Motor neuron (in vitro differentiated cells): ENCODE measurements at places on chromosomes 12 and 14. TPM values are rescaled to one million over a fixed set of nuclear protein-coding genes. Genes with fewer than 3 reads are reported as not detected.
A peak's percentile ranks its signal among the peaks of the same experiment; 100 is the strongest.

Gene SDR9C7
- total RNA-seq, result not detected in 2 replicates

Gene NYNRIN
- total RNA-seq, result 73.0 and 78.7 TPM in 2 replicates

Gene CDKL1
- total RNA-seq, result 5.4 and 6.6 TPM in 2 replicates

Gene ERC1
- total RNA-seq, result 40.6 and 59.8 TPM in 2 replicates

Gene ALX1
- total RNA-seq, result 0.39 TPM in 1 of 2 replicates, not detected in the other

Gene AKAP6
- 42.0 and 42.6 TPM in 2 replicates for total RNA-seq

Gene CPM
- 19.5 and 27.0 TPM in 2 replicates for total RNA-seq

Gene SLC7A7
- 1.5 and 3.3 TPM in 2 replicates for total RNA-seq

Gene DDN
- 1.2 and 1.4 TPM in 2 replicates for total RNA-seq

Gene LRP6
- 42.6 and 59.8 TPM in 2 replicates for total RNA-seq

Gene MIP
- 2.7 and 3.6 TPM in 2 replicates for total RNA-seq

DNA sequence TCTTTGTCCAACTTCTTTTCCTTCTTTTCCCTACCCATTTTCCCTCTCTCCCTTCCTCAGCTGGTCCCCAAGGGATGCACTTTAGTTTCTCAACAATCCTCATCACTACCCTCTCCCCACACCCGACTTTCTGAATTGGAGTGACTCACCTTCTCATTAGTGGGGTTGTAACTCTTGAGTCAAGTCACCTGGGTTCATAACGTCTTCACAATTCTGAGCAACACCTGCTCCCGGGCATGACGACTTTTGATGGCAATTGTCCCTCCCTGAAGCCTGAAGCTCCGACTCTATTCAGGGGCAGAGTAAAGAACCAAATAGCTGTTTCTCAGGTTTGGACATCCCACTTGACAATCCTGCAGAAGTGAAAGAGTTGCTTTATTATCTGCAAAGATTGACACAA, 82.7 kb upstream of the OTX2 start:
- ATAC-seq, result no peak

DNA sequence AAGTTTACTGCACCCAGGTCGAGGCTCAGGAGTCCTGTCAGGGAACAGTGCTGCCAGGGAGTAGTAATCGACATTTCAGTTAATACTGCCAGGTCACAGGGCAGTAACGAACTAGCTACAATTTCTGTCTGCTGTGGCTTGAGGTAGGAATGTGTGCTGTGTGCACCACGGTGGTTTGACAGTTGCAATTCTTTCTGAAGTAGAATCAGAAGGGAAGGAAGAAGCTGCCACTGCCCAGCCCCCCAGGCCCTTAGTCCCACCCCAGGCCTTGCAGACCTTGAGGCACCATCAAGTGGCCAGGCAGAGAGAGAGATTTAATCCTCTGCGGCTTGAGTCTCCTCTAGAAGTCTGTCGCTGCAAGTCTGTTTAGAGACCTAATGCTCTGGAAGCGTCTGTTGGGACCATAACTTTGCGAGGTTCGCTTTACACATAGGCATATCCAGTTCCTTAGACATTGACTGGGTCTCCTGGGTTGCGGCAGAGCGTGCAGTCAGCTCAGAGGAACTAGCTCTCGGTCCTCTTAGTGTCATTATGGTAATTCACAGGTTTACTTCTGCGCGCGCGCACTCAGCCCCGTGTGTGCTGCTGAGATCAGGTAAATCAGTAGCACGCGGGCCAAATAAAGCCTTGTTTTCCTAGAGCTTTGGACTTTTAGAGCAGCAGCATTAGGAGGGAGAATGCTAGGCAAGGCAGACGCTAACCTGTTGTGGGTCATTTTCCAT, 9.8 kb downstream of the NKX2-1 start:
- ATAC-seq, result no peak

GRCh38 chr14:99164712-99165111, 107.3 kb downstream of the BCL11B start:
- ATAC-seq, result no peak

- ATAC-seq, result peak; percentile 7
These were observed 1.6 kb downstream of the ACSS3 start for GRCh38 chr12:81079280-81080076.

GRCh38 chr14:77275601-77276017, 4.6 kb upstream of the NGB start:
- ATAC-seq, result peak; percentile 81

DNA sequence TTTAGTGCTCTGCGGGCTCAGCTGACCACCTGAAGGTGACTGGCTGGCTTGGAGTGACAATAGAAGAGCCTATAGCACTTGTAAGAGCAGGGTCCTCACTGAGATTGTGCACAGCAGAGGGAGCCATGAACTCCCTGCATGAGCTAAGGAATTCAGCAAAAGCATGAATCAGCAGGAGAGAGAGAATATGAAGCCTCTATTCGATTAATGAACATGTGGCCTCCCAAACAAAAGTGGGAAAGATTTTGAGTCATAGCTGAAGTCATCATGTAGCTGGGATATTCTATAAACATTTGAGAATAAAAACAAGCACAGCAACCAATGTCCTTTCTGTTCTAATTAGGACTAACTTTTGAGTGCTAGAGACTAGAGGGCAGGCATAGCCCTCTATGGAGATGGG, 626.6 kb downstream of the DIO2 start:
- ATAC-seq, result peak; percentile 28

DNA sequence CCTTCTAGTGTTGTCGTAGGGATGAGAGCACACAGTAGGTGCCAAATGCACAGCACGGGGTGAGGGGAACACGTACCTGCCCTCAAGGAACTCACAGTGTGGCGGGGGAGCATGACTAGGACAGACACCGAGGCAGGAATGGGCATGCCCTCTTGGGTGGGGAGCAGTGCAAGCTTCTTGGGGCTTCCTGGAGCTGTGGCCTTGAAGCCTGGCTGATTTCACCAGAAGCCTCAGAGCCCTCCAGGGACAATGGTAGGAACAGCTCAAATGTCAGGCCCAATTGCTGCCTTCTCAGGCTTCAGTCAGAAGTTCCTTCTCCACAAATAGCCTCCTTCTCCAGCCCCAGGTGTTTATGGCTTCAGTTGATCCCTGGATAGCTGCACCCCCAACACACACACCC, 43.4 kb downstream of the TEAD4 start:
- ATAC-seq, result peak; percentile 34

GRCh38 chr12:62739266-62740015, 195.5 kb downstream of the PPM1H start:
- no peak for ATAC-seq

GRCh38 chr14:57884175-57884574, 18.3 kb upstream of the SLC35F4 start:
- ATAC-seq, result no peak

DNA sequence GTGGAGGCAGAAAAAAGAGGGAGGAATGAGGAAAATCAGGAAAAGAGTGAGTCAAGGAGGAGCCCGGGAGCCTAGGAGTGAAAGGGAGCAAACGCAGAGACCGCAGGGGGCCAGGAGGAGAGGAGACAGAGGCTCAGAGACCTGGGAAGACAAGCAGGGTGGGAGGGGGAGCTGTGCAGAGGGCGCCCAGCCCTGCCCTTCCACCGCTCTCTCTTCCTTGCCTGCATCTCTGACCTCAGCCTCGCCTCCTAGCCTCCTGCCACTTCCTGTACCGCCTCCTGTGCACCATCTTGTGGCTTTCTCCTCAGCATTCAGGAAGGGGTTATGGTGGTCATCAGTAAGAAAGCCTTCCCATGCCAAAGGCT, 1.3 kb downstream of the CLSTN3 start:
- ATAC-seq, result no peak

DNA sequence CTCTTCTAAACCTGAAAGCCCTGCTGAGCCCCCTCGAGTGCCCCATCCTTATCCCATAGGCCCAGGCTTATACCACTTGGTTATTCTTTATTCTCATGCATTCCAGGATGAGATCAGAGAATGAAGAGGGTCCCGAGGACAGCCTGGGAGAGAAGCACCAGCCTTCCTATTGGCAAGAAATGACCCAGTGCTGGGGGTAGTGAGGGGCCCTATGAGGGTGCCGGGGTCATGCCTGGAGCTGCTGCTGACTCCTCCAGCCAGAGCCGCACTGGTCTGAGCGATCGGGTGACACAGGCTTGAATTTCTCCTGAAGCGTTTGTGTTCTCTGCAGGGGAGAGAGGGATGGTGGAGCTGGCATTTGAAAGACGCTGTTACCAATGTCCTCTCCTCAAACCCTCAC, 18.1 kb downstream of the MORN3 start:
- peak; percentile 40 for ATAC-seq

DNA sequence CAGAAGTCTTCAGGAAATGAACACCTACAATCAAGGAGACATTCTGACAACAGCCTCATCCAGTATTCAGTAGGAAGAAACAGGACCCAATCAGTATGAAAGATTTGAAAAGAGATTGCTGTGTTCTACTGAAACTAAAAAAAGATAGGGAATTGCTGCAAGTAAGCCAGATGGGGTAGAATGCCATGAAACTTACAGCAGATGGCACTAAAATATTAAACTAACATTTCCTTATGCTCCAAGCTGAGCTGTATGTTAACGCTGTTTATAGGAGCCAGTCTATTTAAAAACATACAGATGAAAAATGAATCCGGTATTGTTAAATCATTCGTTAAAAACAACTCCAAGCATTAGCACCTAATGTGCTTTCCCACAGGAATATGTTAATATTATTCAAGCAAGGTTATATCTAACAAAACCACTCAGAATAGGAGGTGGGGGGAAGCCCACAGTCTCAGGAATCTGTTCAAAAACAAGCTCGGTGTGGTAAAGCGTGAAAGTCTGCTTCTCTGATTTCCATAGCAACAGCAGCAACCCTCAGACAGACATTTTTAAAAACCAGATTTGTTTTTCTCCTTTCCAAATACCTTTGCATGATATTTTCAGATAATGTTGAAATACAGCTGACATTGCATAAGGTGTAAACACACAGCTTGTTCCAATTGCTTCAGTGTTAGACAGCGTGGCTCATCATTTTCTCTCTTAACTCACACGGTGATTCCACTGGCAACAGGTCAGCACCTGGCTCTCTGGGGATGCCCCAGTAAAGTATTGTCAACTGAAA, 131.4 kb upstream of the CCDC175 start:
- no peak for ATAC-seq

DNA sequence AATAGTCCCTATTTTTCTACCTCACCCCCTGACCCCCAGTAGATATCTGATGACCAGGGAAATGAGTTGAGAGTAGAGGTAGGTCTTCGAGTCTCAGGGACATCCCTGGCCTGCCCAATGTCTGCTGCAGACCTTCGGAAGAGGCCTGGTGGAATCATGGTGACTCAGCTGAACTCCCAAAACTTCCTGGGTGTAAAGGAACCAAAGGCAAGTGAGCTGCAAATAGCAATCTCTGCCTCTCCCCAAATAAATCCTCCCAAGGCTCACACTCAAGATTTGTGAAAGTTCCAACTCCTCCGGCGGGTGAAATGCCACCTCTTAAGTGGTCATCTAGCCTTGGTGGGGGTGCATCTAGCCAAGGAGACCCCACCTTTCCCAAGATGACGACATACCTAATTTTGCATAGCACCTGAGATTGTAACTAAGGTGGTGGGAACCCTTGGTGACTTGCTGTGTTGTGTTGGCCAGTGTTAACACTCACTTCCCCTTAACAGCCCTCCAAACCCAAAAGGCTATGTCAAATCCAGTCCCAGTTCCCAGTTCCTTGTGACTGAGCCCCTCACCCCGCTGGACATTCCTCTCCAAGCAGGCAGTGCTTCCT, 6.3 kb downstream of the ZFP36L1 start:
- no peak for ATAC-seq

GRCh38 chr12:63047146-63047545, 103.9 kb downstream of the AVPR1A start:
- no peak for ATAC-seq

DNA sequence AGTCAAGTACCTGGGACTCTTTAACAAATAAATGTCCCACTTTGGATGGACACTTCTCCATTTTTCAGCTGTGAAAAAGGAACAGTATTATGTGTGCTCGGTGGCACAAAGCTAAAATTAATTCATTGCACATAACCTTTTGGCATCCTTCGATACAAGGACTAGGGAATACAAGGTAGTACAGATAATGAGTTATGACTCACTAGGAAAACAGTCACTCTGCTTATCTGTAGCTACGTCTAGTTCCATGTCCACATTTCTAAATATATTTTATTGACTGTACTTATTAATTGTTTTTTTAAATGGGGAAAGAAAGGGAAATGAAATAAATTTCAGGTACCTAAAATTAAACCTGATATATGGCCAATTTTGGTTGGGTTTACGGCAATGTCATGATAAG, 35.2 kb upstream of the RIC8B start:
- no peak for ATAC-seq

DNA sequence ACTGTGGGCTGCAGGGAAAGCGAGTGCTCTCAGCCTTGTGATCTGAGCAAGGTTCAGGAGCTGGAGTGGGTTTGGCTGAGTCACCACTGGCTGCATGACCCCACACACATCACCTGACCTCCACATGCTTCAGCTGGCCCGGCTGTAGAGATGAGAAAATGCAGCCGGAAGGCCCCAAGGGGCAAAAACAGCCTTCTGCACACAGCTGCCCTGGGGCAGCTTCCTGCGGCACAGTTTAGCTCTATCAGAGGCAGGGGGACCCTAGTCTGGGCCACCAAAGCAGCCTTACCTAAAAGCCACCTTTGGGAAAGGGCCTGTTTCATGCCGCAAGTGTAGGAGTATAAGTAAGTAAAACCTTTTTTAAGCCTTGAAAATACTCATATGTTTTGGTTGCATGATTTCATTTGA, 123.3 kb downstream of the SSPN start:
- no peak for ATAC-seq

DNA sequence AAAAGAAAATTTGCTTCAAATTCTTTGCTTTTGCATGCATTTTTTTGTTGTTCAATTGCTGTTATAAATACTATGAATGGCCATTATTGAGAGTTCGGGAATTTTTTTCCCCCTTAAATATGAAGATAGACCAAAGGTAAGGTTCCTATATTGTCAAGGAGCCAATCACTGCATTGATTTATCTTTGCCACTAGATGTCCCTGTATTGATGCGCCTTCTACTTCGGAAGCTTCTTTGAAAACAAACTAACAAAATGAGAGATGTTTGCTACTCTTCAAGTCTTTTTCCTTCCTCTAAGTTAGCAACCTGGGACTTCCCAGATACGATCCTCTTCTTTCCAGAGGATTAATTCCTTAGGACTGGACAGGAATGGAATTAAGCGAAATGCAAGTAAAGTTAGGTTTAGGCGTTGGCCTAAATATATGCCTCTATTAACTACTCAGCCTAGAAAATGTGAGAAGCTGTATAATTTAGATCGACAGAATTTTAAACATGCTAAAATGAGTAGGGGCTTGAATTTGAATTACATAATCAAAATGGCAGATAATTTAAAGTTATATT, 318.1 kb downstream of the AEBP2 start:
- ATAC-seq, result no peak

DNA sequence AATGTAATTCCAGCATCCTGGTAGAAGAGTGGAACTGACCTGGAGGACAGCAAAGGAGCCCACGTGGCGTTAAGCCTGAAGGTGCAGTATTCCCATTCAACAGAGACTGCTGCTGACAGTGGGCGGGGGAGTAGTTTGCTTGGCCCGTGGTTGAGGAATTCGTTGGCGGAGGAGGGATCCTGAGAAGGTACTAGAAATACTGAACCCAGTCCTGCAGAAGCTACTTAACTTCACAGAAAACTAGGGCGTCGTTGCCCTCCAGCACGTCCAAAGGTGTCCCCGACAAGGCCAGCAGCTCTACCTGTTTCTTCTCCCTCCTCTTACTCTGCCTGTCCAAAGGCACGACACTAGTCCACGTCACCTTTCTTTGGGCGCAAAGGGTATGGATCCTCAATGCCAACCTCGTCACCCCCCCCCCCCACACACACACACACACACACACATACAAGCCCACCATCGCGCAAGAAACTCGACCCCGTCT, 303 bp downstream of the PUS7L start:
- peak; percentile 43 for ATAC-seq

- no peak for ATAC-seq
These were observed 33.7 kb upstream of the GALNT9 start for GRCh38 chr12:132362996-132363660.

- no peak for ATAC-seq
These were observed 3.5 kb downstream of the LPAR5 start for GRCh38 chr12:6632026-6632983.
